G401 (cell line): ENCODE measurements at places on chromosomes 1 and 21.

DNA sequence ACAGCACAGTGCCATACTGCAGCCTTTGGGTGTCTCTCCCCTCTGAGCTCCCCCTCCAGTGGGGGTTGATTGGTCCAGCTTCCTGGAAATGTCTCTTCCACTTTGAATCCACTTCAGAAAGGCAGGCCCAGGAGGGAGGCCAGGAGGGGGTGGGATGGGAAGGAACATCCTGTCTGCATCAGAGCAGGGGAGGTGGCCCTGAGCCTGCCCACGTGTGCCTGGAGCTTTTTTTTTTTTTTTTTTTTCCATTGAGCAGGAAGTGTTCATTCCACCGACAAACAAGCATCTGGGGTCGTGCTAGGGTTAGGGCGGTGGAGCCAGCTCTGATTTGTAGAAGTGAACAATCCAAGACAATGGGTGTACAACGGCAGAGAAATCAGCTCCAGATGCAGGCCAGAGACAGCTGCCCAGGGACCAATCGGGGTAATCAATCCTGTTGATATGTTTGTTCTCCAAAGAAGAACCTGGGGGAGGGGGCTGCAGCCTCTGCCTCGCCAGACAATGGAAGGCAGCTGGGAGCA, 93.3 kb downstream of the SSBP3 start:
- no peak for DNase-seq

DNA sequence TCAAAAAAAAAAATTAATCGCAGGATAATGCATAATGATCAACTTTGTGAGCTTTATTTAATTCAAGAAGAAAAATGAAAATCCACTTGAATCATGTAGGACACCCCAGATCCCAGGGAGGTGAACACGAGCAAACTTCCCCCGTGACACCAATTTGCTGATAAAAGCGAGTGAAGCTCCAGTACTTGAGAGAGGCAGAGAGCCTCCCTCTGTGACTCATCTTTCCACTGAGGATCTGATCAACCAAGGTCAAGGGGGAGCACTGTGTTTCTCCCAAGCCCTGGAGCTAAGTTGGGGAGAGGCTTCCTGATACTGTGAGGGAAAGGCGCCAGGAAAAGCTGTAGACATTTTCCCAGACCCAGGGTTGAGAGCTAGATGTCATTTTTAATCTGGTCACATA, 160.9 kb downstream of the SLC44A5 start:
- no peak for DNase-seq

DNA sequence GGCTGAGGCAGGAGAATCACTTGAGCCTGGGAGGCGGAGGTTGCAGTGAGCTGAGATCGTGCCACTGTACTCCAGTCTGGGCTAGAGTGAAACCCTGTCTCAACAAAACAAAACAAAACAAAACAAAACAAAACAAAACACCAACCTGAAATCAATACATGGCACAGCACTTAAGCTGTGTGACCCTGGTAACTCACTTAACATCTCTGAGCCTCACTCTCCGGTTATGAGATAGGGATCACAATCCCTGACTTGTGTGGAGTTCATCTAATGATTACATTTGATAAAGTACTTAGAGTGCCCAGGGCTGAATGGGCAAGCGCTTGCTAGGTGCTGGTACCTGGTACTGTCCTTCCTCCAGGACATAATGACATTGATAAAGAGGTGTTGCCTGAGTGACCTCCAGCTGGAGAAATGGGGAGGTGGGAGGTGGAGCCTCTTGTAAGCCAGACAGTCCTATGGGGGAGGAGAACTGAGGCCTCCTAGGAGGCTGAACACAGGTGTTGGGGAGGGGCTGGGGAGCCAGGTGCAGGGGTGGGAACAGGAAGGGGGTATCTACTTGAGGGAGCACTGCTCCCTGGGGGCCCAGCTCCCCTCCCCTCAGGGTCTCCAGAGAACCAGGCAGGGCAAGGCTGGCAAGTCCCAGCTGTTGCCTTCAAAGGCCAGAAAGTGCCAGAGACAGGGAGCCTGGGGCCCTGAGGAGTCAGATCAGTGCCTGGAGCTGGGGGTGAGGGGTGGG, 17.9 kb downstream of the FOXO6 start:
- DNase-seq = no peak

DNA sequence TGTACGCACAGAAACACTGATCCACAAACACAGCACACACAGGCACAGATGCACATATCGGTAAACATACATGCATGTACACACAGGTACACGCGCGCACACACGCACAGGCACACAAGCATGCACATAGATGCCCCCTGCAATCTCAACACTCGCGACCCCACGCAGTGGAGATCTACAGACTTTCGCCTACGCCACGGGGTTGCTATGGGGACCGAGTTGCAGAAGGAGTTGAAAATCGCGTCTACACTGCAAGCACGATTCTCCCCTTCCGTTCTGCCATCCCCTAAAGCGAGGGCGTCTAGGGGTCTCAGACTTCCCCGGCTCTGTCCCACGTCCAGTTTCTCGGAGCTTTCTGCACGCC, 826 bp downstream of the TRIM17 start:
- DNase-seq = no peak

GRCh38 chr1:200429221-200429751, 19.4 kb upstream of the ZNF281 start:
- no peak for DNase-seq

DNA sequence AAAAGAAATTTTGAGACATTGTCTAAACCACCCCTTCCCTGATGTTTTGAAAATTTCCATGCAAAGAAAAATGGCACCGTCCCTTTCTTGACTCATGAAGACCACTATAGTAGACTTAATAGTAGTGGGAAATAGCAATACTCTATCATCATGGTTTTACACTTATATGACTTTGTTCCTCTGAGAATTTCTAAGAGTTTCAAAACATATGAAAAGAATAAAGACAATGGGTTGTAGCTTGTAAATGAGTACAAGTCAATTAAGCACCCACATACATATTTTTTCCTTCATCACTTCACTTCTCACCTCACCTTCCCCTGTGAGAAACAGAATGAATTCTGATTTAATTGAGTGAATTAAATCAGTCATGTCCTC, 151.7 kb downstream of the LYPLAL1 start:
- DNase-seq = no peak

DNA sequence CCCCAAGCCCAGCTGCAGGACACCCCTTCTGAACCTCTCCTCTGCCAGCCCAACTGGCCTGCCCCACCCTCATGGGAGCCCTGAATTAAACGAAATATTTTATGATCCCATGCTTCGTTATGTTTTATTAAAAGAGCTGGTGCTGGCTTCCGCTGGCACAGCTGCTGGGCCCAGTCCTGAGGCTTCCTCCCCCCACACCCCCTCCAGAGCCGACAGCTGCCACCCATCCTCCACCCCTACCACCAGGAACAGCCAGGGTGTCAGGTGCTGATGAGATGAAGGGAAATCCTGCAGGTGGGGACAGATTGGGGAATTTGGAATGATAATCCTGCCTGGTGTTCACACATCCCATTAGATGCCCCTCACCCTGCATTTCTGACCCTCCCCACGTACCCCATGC, 19.0 kb downstream of the IGSF21 start:
- no peak for DNase-seq

- DNase-seq = peak; percentile 44
Observed at GRCh38 chr1:27402349-27402754, 9.9 kb downstream of the GPR3 start.

GRCh38 chr1:217660353-217661062, 29.4 kb downstream of the SPATA17 start:
- DNase-seq = peak; percentile 13

GRCh38 chr1:102365071-102365470, 368.3 kb upstream of the OLFM3 start:
- DNase-seq = no peak

DNA sequence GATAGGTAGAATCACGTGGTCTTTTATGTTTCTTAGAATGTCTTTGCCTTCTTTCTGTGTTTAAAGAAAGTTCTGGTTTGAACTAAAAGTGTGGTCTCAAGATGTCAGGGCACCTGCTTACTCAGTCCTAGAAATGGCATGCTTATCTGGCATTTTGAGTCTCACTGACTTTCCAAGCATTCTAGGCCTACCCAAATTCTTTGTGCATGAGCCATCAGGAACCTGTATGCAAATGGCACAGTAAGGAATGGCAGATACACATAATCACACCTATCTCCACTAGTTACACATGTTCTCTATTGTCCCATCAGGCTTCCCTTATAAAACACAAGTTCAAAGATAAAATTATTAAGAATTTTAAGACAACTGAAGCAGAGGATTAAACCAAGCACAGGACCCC, 29.5 kb upstream of the CLCA4 start:
- DNase-seq = no peak
